ENCODE measurements at places on chromosomes 4 and X.

- no peak for DNase-seq
Measured at GRCh38 chr4:14348506-14348905, 653.8 kb upstream of the CPEB2 start.

DNA sequence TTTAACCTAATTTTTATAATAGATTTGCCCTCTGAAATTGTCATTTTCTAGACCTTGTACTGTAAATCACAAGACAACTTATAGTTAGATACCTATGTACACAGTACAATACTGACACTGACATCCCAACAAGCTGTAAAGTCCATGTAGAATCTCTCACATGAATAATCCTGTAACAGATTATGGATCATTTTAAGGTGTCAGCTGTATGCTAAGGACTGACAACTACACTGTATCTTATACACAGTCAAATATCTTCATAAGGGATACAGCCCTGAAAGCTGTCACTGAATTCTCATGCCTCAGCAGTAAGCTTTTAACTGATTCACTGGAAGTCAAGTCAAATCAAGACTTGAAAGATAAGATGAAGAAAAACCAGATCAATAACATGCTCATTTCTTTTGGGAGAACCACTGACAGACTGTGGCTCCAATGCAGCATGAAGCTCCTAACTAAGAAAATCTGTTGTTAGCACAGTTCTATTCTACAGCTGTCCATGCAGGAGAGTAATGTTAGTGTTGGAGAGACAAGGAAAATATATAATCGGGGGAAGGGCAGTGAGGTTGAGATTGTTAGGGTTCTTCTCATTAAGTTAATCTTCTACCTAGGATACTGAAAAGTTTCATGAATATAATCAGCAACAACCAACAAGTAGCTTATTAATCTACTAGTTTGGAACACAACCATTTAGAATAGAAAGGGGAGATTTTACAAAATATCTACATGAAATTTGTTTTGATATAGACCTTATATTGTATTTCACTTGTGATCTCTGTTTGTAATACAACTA, 612.0 kb downstream of the PCDH18 start:
- no peak for DNase-seq

DNA sequence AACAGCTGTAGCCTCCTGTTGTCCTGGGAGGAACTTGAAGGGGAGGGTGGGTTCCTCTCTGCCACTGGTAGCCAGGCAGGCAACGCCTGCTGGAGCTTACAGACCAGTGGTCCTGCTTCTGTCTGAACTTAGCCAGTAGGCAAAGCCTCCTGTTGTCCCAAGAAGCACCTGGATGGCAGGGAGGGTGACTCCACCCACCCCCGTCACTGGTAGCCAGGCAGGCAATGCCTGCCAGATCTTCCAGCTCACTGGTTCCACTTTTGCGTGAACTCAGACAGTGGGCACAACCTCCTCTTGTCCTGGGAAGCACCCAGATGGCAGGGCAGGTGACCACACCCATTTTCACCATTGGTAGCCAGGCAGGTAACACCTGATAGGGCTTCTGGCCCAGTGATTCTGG, 203.5 kb upstream of the DIPK2B start:
- no peak for DNase-seq

GRCh38 chrX:133213117-133213516, 5.0 kb downstream of the TFDP3 start:
- no peak for DNase-seq

GRCh38 chr4:159422019-159422418, 319.1 kb downstream of the RAPGEF2 start:
- no peak for DNase-seq

DNA sequence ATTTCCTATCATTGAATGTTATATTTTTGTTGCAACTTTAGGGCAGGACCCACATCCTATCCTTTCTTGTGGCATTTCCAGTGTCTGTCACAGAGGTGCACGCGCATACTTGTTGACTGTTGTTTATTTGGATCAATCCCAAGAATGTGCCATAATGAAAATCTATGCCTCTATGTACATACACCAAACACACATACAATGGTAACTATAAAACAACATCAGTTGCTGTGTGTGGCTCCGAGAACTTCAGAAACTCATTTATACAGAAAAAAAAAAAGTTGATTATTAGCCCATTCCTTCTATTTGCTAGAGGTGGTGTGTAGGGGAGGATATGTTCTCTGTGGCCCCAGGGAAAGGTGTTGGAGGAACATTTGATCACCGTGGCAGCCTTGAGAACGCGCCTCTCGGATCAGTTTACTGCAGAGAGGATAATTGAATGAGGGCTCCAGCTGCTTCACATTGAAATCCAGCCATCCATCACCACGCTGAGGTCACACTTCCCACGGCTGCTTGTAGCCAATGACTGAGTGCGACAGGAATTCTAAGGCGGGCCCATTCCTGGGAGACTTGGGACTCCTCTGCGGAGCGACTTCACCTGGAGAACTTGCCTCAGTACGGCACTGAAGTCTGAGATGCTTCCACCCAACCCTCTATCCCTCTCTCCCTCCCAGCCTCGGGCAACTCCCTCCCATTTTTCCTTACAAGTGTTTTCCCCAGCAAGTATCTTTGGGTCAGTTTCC, 19.5 kb downstream of the SMPX start:
- no peak for DNase-seq

GRCh38 chr4:76614589-76614988, 179.6 kb downstream of the SHROOM3 start:
- no peak for DNase-seq

GRCh38 chrX:20530406-20530921, 263.8 kb upstream of the RPS6KA3 start:
- DNase-seq, result peak; percentile 69

GRCh38 chrX:74536152-74536831, 78.1 kb downstream of the RLIM start:
- peak; percentile 90 for DNase-seq

DNA sequence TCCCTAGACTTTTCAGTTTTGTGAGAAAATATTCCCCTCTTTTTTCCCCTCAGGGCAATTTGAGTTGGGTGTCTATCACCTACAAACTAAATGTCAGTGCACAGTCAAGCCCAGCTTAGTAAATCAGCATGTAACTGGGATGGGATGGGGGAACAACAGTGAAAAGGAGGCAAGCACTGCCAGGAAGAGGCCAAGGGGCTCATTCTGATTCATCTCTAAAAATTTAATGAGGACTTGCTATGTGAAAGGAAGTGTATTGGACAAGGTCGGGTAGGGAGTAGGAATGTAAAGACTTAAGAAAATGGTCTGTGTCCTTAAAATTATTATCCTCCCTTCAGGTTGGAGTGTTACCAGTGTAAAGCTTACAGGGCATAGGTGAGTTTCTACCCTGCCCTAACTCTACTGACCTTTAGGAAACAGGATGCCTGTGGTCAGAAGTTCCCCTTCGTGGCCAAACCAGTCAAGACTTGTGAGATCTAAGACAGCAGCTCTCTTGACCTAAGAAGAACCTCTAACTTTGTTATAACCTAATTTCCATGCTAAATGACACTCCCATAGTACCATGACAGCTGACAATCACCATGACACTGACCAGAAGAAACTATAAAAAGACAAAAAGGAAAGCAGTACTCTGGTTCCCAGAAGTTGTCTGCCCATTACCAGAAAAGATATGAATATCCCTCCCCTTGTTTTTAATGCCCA, 194.4 kb upstream of the LDB2 start:
- DNase-seq, result no peak

GRCh38 chrX:75786290-75786689, 1.2 kb upstream of the MAGEE2 start:
- no peak for DNase-seq

DNA sequence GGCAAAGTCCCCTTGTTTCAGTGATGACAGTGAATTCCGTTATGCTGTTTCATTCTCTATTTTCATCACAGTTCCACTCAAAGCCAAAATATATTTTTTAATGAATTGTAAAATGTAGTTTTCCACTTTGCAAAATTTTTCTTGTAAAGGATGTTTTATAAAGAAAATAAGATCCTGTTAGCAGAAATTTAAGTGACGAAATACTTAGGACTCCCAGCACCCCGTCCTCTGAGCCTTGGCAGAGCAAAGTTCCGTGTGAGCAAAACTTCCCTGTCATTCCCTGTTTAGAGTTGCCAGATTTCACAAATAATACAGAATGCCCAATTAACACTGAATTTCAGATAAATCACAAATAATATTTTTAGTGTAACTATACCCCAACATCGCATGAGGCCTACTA, 81.0 kb upstream of the RBPJ start:
- DNase-seq, result no peak

GRCh38 chr4:71300964-71301363, 37.9 kb upstream of the SLC4A4 start:
- DNase-seq, result no peak

DNA sequence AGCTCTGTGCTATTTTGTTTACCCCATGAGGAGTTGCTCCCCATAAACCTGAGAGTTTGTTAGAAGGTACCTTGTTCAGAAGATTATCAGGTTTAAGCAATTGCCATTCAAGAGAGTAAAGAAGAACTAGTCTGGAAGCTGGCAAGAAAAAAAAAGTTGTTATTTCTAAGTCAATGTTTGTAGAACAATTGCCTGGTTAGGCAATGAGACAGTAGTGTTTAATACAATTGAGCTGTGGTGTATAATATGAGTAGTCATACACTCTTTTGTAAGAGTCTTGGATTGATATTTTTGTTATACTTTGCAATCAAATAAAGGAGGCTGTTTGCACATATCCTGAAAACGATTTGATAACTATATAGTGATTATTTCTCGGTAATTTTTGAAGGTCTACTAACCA, 44.7 kb downstream of the GALNT7 start:
- no peak for DNase-seq

DNA sequence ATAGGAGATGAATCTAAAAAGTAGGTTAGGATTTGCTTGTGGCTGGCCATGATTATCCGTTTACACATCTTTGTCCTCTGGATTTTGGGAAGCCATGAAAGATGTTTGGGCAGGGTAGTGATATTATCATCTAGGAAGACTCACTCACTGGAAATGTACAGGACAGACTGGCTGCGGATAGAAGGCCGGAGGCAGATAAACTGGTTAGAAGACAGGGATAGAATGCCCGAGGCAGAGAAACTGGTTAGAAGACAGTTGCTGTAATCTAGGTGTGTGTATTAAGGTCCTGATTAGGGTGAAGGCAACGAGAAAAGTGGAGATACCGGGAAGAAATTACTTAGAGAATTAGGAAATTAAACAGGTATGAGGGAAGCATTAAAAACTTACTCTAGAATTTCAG, 68.8 kb downstream of the SPRY1 start:
- DNase-seq, result no peak

GRCh38 chrX:143298663-143299241, 218.5 kb downstream of the SPANXN3 start:
- DNase-seq, result no peak

DNA sequence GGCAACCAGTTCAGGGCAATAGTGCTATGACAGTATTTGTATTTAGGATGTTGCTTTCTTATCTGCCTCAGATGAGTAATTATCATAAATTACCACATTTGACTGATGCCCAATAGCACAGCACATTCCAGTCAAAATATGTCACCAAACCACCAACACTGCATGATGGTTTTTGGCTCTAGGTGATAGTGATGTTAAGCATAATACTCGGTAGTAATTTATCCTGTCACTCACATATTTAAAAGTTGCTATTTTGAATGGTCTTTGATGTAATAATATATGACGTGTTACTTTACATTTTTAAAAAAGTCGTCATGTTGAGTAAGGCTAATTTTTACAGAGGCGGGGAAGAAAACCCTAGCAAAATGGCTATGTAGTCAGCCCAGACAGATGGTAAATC, 42.5 kb downstream of the UNC5C start:
- DNase-seq, result no peak

GRCh38 chrX:42943051-42943974, 165.3 kb upstream of the PPP1R2C start:
- no peak for DNase-seq

DNA sequence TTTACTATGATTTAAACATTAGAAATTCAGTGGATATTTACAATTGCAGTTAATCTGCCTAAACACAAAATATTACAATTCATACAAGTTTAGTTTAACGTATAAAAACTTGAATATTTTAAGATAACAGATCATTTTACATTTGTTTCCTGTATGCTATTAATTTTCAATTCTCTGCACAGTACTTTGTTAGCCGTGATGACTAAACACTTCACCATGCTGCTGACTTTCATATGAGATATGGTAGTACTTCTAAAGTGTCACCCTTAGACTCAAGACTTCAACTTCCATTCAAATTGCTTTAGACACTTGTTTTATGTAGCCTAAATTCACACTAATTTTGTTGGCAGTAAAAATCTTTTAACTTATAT, 1646.4 kb upstream of the ADGRL3 start:
- DNase-seq, result no peak

GRCh38 chr4:10656988-10657387, 27.6 kb downstream of the CLNK start:
- no peak for DNase-seq

GRCh38 chrX:115895678-115896329, 274.7 kb upstream of the AGTR2 start:
- no peak for DNase-seq

DNA sequence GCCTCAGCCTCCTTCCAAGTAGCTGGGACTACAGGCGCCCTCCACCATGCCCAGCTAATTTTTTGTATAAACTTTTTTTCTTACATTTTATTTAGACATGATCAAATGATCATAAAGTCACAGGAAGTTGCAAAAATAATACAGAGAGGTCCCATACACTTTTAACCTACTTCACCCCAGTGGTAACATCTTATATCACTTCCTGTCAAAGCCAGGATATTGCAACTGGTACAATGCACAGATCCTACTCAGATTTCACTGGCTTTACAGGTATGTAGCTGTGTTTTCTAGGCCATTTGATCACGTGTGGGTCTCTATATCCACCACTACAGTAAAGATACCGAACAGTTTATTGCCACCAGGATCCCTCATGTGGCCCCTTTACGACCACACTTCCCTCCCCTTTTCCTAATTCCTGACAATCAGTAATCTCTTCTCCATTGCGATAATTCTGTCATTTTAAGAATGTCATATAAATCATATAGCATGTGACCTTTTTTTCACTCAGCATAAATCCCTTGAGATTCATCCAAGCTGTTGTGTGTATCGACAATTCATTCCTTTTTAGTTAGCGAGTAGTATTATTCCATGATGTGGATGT, 18.0 kb downstream of the RPS6KA3 start:
- DNase-seq, result no peak

GRCh38 chr4:159871141-159871540, 768.3 kb downstream of the RAPGEF2 start:
- no peak for DNase-seq

GRCh38 chr4:110544594-110544993, 68.6 kb downstream of the ENPEP start:
- DNase-seq, result no peak

DNA sequence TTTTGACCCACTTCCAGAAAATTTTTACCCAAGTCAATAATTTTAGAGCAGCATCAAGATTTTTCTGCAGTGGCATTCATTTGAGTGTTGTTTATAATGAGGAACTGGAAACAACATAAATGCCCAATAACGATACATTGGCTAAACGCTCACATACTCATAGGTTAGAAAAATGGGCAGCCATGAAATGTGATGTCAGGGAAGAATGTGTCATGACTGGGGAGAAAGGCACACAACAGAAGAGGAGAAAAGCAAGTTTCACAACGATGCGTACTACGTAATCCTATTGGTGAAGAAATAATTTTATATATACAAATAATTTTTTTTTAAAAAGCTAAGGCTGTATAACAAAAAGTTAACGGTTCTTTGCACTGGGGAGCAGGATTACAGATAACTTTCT, 33.6 kb upstream of the MAP3K15 start:
- DNase-seq, result no peak

- DNase-seq, result no peak
Measured at GRCh38 chrX:2252331-2253065, 248.3 kb downstream of the DHRSX start.

Measured in suprapubic skin (tissue), 4 donors.